ENCODE measurements at places on chromosomes 3 and 15.

GRCh38 chr3:163362151-163362550 lies 1716.1 kb downstream of the SI start:
- DNase-seq, result no peak

DNA sequence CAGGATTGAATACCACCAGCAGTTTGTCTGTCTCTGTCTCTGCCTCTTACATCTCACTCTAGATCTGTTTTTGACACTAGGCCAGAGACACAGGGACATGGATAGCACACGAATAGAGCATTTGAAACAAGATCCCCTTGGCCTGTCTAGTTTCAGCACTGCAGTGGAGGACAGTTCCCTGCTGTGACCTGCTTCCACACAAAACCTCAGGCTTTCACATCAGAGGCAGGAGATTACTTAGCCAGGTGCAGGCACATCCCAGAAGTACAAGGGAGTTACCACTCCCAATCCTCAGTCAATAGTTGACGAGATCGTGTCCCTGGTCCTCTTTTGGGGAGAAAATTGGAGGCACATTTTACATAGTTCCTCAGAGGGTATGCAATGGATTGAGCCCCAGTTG lies 34.0 kb upstream of the CCK start:
- no peak for DNase-seq

DNA sequence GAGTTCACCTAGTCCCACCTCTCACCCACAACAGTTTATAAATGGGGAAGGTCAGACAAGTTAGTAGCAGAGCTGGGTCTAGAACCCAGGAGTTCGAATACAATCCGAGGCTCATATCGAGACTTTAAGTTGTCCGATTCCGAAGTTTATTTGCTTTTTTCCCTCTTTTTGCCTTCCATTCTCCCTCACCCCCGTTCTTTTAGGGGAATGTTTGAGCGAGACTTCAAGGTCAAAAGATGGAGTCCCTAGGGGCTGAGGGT lies 7.3 kb downstream of the BCL6 start:
- no peak for DNase-seq

- DNase-seq, result peak; percentile 18
These were observed 2.3 kb downstream of the CCK start for GRCh38 chr3:42263354-42264346.

DNA sequence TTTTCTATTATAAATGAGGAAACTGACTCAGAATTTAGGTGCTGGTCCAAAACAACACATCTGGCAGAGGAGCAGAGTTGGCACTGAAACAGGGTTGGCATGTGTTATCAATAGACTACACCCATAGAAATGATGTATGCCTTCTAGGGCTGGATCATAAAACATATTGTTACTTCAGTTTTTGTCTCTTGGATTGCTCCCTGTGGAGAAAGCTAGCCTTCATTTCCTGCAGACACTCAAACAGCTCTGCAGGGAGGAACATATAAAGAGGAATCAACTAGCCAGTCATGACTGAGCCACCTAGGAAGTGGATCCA lies 507 bp upstream of the MRPL3 start:
- DNase-seq, result no peak

DNA sequence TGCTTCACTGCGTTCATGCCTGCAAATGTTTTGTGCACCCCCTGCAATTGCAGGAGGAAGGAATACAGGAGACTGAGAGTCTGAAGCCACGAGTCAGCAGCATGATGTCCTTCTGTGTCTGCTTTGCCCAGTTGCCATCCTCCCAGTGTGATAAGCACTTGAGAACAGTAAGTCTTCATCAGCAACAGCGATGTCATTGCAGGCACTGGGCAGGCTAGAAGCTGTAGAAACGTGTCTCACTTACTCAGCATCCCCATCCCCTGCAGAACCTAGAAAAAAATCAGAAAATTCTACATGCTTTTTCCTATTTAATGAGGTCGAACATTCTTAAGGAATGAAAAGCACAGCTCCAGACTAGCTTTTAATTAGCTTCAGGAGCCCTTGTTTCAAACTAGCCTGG lies 156.5 kb upstream of the LPP start:
- no peak for DNase-seq
